Upper lobe of right lung (tissue), 1 donor: ENCODE measurements at places on chromosomes 1 and 21.

- H3K27me3 ChIP-seq = no peaks in the 10 kb centered on the region
- no peaks in the 10 kb centered on the region for H3K4me1 ChIP-seq
- DNase-seq = no peak
- H3K36me3 ChIP-seq = no peaks in the 10 kb centered on the region
- no peak overlapping the region for H3K27ac ChIP-seq
These were observed 32.2 kb upstream of the ZNF326 start for GRCh38 chr1:89962742-89963075.

- DNase-seq = no peak
- no peaks in the 10 kb centered on the region for H3K27me3 ChIP-seq
- H3K4me1 ChIP-seq = no peaks in the 10 kb centered on the region
- H3K4me3 ChIP-seq = no peak overlapping the region
These were observed 115.1 kb downstream of the SPATA6 start for GRCh38 chr1:48356901-48357300.

GRCh38 chr1:44040846-44041245, 9.6 kb upstream of the SLC6A9 start:
- DNase-seq = no peak

- no peak overlapping the region for H3K4me3 ChIP-seq
- no peak for DNase-seq
- peaks cover 49% of the 10 kb centered on the region for H3K4me1 ChIP-seq
- H3K27me3 ChIP-seq = no peaks in the 10 kb centered on the region
- H3K36me3 ChIP-seq = no peaks in the 10 kb centered on the region
These were observed 26.9 kb downstream of the ITPKB start for GRCh38 chr1:226711976-226712741.

GRCh38 chr1:104073463-104073902, 323.8 kb downstream of the AMY1C start:
- no peaks in the 10 kb centered on the region for H3K36me3 ChIP-seq
- DNase-seq = no peak
- H3K27me3 ChIP-seq = no peaks in the 10 kb centered on the region

- no peaks in the 10 kb centered on the region for H3K4me1 ChIP-seq
- no peaks in the 10 kb centered on the region for H3K27me3 ChIP-seq
These were observed 252.3 kb downstream of the BRINP2 start for GRCh38 chr1:177423090-177423489.

- no peaks in the 10 kb centered on the region for H3K27me3 ChIP-seq
- no peaks in the 10 kb centered on the region for H3K4me1 ChIP-seq
- no peak overlapping the region for H3K4me3 ChIP-seq
- H3K27ac ChIP-seq = no peak overlapping the region
- no peak for DNase-seq
These were observed 48.7 kb downstream of the IRF2BP2 start for GRCh38 chr1:234561319-234561718.

GRCh38 chr21:42561762-42562650, 48.4 kb downstream of the SLC37A1 start:
- no peaks in the 10 kb centered on the region for H3K4me1 ChIP-seq
- H3K4me3 ChIP-seq = no peak overlapping the region
- peaks cover 32% of the 10 kb centered on the region for H3K36me3 ChIP-seq

DNA sequence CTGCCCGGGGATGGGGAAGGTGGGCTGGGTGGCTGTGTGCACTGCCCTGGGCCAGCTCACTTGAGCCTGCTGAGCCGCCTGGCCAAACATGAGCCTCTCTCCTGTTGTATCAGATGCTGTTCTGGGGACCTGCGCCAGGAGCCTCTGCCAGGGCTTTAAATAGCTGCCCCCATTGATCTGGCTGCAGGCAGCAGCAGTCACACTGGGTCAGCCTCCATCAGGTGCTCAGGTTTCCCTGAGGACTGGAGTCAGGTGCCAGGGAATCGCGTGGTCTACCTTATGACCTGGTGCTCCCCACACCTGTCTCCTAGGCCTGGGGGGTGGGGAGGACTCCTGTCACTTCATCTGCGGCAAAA, 700 bp upstream of the CCDC28B start:
- H3K27ac ChIP-seq = peak overlapping the region; percentile 63
- no peak overlapping the region for H3K4me3 ChIP-seq
- H3K27me3 ChIP-seq = no peaks in the 10 kb centered on the region

GRCh38 chr1:150961756-150962155, 12.9 kb downstream of the CERS2 start:
- no peak overlapping the region for H3K4me3 ChIP-seq
- no peaks in the 10 kb centered on the region for H3K27me3 ChIP-seq
- no peaks in the 10 kb centered on the region for H3K4me1 ChIP-seq
- no peak for DNase-seq
- H3K27ac ChIP-seq = no peak overlapping the region

- no peaks in the 10 kb centered on the region for H3K36me3 ChIP-seq
- H3K27me3 ChIP-seq = peaks cover 15% of the 10 kb centered on the region
- H3K4me1 ChIP-seq = no peaks in the 10 kb centered on the region
- H3K4me3 ChIP-seq = peak overlapping the region; percentile 63
- no peak for DNase-seq
These were observed 1.1 kb downstream of the VANGL2 start for GRCh38 chr1:160401487-160401805.

- H3K27me3 ChIP-seq = peaks cover 53% of the 10 kb centered on the region
- H3K4me1 ChIP-seq = no peaks in the 10 kb centered on the region
- H3K36me3 ChIP-seq = no peaks in the 10 kb centered on the region
- H3K27ac ChIP-seq = no peak overlapping the region
- H3K4me3 ChIP-seq = no peak overlapping the region
These were observed 122.4 kb downstream of the LMX1A start for GRCh38 chr1:165234149-165234548.

- DNase-seq = no peak
- H3K36me3 ChIP-seq = peaks cover 19% of the 10 kb centered on the region
- peak overlapping the region; percentile 9 for H3K4me3 ChIP-seq
- H3K27ac ChIP-seq = no peak overlapping the region
- H3K4me1 ChIP-seq = peaks cover 57% of the 10 kb centered on the region
- H3K27me3 ChIP-seq = no peaks in the 10 kb centered on the region
These were observed 2.2 kb downstream of the SH3BP5L start for GRCh38 chr1:248823517-248824001.

DNA sequence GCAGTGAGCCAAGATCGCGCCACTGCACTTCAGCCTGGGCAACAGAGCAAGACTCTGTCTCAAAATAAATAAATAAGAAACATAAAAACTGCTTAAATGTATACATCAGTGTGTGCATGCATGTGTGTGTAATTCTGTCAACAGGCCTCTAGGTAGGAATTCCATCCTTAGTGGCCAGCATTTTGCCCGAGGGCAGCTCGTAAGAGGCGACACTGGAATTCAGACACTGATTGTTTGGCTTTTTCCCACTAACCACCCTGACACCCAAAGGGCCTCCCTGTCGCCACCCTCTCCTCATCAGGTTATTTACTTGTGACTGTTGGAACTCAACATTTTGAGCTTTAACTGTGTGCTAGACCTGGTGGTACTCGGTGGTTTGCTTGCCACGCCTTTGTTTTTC, 64.0 kb upstream of the KIF1B start:
- DNase-seq = no peak
- no peaks in the 10 kb centered on the region for H3K27me3 ChIP-seq
- no peaks in the 10 kb centered on the region for H3K4me1 ChIP-seq
- no peak overlapping the region for H3K27ac ChIP-seq
- H3K4me3 ChIP-seq = no peak overlapping the region

- no peaks in the 10 kb centered on the region for H3K27me3 ChIP-seq
- H3K4me1 ChIP-seq = peaks cover 39% of the 10 kb centered on the region
- no peak overlapping the region for H3K4me3 ChIP-seq
These were observed 51.4 kb downstream of the CDC7 start for GRCh38 chr1:91552091-91552490.

- no peaks in the 10 kb centered on the region for H3K27me3 ChIP-seq
- DNase-seq = no peak
- H3K4me1 ChIP-seq = no peaks in the 10 kb centered on the region
- H3K36me3 ChIP-seq = no peaks in the 10 kb centered on the region
These were observed 29.4 kb downstream of the ZZZ3 start for GRCh38 chr1:77652970-77653516.

- DNase-seq = no peak
- H3K4me1 ChIP-seq = no peaks in the 10 kb centered on the region
- H3K27me3 ChIP-seq = no peaks in the 10 kb centered on the region
- no peaks in the 10 kb centered on the region for H3K36me3 ChIP-seq
These were observed 43.8 kb downstream of the STPG1 start for GRCh38 chr1:24369801-24370200.

- no peak for DNase-seq
- H3K27me3 ChIP-seq = no peaks in the 10 kb centered on the region
- H3K27ac ChIP-seq = no peak overlapping the region
- H3K4me3 ChIP-seq = no peak overlapping the region
- H3K4me1 ChIP-seq = no peaks in the 10 kb centered on the region
- peaks cover 56% of the 10 kb centered on the region for H3K36me3 ChIP-seq
These were observed 77.8 kb downstream of the KIF1B start for GRCh38 chr1:10288029-10288615.

DNA sequence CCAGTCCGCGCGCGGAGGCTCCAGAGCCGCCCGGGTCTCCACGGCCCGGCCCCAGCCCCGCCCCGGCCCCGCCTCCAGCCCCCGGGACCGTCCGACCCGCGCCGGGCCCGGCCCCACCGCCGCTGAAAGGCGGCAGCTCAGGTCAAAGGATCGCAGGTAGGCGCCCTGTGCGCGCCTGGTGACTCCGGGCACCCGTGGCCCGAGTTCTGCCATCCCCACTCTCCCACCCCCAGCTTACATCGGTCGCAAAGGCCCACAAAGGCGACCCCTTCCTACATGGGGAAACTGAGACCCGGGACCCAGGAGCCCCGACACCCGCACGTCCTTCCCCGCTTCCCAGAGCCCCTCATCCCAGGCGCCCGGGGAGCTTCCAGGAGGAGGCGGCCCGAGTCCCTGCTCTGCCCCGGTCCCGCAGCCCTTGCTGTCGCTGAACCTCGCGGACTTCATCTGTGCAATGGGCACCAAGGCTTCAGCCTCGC, at the start of gene TMEM200B:
Gene TMEM200B (minus strand): TSS at position 17 of the 479 bp plus-strand sequence. CDS start 2,075 bp downstream, outside the sequence.
- peaks cover 16% of the 10 kb centered on the region for H3K27me3 ChIP-seq
- no peaks in the 10 kb centered on the region for H3K36me3 ChIP-seq
- peak within 1 kb of the TSS; percentile 86 for H3K27ac ChIP-seq
- DNase-seq = no peak
- peak within 1 kb of the TSS; percentile 63 for H3K4me3 ChIP-seq
- peaks cover 18% of the 10 kb centered on the region for H3K4me1 ChIP-seq

- H3K36me3 ChIP-seq = peaks cover 12% of the 10 kb centered on the region
- H3K27me3 ChIP-seq = no peaks in the 10 kb centered on the region
- H3K4me3 ChIP-seq = no peak overlapping the region
- no peak overlapping the region for H3K27ac ChIP-seq
- H3K4me1 ChIP-seq = no peaks in the 10 kb centered on the region
- no peak for DNase-seq
These were observed 36.6 kb downstream of the SORT1 start for GRCh38 chr1:109361069-109361468.

DNA sequence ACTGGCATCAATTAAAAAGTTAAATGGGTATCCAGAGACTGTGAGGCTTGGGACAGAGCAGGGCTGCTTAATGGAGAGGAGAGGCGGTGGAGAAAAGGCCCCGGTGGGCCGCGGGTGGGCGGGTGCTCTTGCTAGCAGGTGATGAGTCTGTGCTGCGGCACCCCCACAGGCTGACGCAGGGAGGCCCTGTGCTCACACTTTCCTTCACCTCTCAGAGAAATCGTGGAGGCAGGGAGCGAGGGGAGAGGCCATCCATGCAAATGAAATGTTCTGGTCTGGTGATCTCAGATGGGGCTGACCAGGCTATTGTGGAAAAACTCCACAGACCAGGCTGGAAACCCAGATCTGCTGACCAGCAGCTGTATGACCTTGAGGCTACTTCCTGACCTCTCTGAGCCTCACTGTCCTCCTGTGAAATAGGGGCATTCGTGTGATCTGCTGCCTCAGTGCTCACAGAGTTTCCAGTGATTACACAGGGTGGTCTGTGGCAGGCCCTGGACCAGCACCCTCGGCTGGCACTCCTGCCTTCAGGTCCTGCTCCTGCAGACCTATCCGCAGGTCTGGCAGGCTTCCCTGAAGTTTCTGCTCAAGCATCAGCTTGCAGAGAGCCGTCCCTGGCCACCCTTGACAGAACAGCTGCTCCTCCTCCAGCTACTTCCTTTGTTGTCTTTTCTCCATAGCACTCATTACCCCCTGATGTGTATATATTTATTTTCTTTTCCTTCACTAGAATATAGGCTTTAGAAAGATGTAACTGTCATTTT, 89.2 kb downstream of the BEND5 start:
- no peaks in the 10 kb centered on the region for H3K4me1 ChIP-seq
- DNase-seq = no peak
- no peaks in the 10 kb centered on the region for H3K27me3 ChIP-seq
- no peak overlapping the region for H3K4me3 ChIP-seq
- H3K27ac ChIP-seq = no peak overlapping the region

GRCh38 chr1:179822065-179822464, 55.5 kb downstream of the TOR1AIP2 start:
- H3K27me3 ChIP-seq = no peaks in the 10 kb centered on the region
- no peak for DNase-seq
- H3K4me1 ChIP-seq = no peaks in the 10 kb centered on the region
- H3K36me3 ChIP-seq = no peaks in the 10 kb centered on the region

DNA sequence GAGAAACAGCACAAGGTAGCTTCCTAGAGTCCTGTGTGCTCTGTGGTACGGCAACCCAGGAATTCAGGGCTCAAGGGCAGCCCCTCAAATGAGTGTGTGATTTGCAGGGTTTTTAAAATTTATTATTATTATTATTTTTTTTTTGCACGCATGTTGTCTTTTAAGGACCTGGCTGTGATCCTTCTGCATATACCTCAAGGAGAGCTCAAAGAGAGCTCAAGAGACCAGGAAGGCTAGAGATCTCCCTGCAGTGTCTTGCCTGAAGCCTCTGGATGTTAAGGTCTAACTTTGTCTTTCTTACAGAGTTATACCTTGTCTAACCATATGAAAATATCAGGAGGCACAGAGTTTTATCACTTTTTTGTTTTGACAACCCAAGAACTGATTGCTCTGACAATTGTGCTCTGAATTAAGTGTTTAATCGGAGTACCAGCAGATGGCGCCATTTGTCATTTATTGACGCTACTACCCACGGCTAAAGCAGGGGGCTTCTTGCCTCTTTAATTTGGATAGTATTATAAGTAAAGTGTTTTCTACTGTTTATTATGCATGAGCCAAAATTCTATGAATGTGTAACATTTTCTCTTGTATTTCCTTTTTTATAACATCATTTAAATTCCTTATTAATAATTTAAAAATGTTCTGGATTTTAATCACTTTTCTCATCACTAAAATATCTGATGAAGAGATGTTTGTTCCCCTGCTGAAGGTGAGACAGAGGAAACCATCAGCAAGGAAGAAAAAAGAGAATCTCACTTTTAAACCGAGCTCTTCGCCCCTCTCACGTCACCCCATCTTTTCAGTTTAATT, 35.8 kb upstream of the LMO4 start:
- H3K4me1 ChIP-seq = no peaks in the 10 kb centered on the region
- H3K27ac ChIP-seq = no peak overlapping the region
- DNase-seq = no peak
- H3K4me3 ChIP-seq = no peak overlapping the region
- no peaks in the 10 kb centered on the region for H3K36me3 ChIP-seq

GRCh38 chr1:39406533-39407450, 84.6 kb upstream of the BMP8A start:
- no peak for DNase-seq
- peak overlapping the region; percentile 20 for H3K27ac ChIP-seq
- no peak overlapping the region for H3K4me3 ChIP-seq
- no peaks in the 10 kb centered on the region for H3K27me3 ChIP-seq
- H3K36me3 ChIP-seq = peaks cover 7% of the 10 kb centered on the region
- H3K4me1 ChIP-seq = peaks cover 70% of the 10 kb centered on the region
